ENCODE measurements at places on chromosomes 1 and 21.

DNA sequence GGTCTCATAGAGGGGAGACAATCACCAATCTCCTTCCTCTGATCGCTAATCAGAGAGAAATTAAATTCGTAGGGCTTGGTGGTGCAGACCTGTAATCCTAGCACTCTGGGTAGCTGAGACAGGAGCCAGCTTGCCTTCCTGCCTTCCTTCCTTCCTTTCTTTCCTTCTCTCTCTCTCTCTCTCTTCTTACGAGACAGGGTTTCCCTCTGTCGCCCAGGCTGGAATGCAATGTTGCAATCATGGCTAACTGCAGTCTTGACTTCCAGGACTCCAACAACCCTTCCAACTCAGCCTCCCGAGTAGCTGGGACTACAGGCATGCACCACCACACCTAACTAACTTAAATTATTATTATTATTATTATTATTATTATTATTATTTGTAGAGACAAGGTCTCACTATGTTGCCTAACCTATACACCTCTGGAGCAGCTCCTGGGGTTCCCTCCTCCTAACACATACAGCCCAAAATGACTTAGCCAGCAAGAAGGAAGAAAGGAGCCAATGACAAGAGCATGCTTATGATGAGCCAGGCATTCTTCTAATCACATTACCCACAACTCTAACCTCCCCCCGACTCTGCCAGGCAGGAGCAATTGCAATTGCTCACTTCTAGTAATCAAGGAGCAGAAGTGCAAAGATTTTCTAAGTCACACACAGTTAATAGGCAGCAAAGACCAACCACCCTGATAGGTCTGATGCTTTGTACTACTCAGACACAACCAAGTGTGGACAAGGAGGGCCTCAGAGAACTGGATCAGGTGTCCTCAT lies 105.4 kb upstream of the F3 start:
- DNase-seq, result no peak

DNA sequence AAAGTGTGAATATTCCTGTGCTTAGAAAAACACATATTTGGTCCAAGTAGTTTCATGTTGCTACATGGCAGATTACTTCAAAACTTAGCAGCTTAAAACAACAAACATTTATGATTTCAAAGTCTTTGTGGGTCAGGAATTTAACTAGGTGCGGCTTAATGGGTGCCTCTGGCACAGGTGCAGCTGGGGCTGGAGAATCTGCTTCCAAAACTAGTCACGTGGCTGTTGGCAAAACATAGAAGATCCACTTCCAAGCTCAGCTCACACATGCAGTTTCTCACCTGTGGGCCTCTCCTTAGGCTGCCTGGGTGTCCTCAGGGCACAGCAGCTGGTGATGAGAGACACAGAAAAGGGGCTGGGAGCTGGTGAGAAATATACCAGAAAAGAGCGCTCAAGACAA lies 263.4 kb downstream of the TTLL7 start:
- no peak for DNase-seq

DNA sequence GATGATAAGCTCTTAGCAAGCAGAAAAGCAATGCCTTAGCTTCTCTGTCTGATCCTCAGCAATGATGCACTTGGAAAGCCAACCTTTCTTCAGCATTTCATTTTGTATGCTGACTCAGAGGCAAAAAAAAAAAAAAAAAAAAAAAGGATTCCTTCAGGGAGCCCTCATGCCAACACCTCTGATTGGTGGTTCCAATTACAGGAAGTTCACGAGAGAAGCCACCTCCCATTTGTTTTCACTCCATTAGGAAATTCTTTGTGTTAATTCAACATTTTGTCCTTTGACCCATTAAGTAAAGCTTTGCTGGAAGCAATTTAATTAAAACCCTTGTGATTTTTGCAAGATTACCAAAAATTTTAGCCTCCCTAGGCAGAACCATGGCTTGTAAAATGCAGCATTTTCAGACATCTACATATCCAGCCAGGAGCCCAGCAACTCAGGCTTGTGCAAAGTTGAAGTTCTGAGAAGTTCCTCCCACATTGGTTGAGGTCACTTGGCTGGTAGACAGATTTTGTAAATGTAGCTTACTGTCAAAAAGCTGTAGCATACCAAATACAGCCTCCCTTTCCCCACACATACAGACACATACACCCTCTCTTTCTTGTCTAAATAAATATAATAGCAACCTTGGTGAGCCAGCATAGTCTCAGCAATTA lies 27.1 kb upstream of the VTCN1 start:
- no peak for DNase-seq

DNA sequence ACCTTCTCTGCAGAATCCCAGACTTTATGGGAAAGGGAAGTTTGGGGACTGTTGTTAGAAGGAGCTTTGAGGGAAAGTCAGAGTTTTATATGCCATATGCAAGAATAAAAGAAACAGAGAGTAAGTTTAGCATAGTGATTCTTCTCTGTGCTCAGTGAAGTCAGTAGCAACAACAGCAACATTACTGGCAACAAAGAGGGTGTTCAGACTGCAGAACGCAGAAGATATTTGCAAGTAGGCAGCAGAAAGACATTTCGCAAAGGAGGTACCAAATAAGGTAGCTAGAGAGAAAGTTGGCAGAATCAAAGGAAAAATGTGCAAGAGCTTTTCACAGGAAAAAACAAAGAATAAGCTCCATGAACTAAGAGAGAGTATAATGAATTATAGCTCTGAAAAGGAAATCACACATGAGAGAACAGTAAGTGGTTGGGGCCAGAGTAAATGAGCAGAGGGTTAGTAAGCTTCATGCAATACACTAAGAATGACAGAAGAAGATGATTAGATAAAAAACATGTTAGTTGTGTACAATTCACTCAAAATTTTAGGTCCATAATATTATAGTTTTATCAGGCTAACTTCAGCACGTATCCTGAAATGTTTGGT lies 98.1 kb downstream of the NEGR1 start:
- DNase-seq, result no peak

DNA sequence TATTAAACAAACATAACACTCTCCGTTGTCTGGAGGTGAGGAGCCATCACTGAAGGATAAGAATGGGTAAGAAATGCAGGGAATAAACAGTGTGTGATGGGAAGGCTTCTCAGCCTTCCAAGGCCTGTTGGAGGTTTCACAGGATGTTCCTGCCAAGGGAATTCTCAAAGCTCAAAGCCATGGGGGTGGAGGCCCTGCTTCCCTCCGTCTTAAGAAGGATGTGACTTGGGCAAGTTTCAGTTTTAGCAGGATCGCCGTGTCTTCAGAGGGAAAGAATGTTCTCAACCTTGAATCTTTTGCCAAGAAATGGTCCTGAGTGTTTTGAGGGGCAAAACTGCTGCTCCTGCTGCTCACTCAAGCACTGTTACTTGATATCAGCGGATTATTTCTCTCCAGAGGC lies 41.7 kb upstream of the IL20 start:
- no peak for DNase-seq

- DNase-seq, result no peak
These were observed 26.4 kb downstream of the KRTAP10-1 start for GRCh38 chr21:44513389-44514217.

DNA sequence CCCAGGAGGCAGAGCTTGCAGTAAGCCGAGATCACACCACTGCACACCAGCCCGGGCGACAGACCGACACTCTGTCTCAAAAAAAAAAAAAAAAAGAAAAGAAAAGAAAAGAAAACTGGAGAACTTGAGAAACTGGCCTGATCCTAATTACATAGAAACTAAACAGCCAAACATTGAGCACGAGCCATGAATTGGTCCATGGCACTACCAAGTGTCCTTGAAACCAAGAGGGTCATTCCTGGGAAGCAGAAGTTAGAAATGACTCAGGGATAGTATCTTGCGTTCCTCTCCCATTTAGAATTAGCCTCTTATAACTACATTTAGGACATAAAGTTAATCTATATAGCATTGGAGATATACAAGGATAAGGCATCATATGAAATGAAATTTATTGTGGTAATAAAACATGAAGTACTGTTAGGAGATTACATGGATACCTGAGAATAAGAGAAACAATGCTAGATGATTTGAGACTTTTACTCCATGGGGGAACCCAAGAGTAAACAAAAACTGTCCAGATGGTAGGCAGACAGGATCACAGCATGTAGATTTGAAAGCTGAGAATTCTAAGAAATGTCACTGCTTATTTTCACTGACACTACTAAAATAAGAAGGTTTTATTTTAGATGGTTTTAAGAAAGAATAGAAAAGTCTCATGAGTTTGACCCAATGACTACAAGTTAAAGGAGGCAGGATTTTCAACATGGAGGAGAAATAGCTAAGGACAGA lies 39.5 kb upstream of the CPLANE2 start:
- DNase-seq, result no peak

GRCh38 chr1:166975361-166976129 lies at the start of gene ILDR2:
ILDR2 (minus strand) TSS chr1:166975540; CDS start chr1:166975268, 272 bp downstream.
- peak; percentile 52 for DNase-seq

DNA sequence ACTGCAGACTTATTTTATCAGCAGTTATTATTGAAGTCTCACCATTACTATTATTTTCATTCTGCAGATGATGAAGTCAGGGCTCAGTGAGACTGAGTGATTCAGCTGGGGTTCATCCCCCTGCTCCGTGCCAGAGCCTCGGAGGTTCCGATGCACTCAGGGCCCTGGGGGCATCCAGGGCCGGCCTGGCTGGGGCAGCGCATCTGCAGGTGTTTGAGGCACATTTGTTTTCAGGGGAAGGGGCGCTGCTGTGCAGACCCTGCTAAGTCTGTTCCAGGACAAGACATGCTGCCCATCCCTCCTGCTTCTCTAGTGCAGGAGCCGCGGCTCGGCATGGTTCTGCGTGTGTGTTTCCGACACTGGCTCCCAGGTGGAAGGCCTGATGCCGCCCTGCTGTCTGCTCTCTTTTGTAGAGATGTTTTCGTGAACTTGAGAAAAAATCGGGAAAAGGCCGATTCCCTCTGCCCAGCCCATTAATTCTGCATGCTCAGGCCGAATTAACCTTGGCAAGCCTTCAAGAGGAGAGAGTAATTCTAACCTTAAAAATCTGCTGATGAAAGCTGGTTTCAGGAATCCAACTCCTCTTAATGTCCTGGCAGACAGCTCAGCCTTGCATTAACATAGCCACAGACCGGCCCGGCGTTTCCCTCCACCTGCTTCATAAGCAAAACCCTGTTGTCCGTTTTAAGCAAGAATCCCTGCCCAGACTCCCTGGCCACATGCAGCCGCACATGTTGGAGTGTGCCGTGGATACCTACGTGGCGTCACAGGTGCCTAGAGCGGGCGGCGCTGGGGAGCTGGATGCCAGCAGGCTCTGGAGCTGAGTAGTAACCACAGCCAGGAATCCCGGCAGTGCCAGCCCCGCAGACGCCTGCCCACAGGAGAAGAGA lies 316.0 kb upstream of the VAMP3 start:
- no peak for DNase-seq

DNA sequence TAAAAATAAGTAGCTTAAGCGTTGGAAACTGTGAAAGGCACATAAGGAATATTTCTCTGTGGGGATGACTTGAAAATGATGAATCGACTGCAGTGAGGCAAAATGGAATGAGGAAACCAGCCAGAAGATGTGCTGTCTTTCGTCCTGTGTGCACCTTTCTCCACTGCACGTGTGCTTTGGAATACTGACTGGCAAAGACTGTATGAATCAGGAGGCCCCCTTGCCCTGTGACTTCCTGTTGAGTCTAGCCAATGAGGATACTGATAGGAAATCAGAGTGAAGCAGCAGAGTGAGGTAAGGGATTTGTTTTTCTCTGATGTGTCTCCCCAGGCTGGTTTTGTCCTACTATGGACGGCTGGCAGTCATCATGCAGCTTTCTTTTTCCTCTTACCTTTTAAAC lies 118.2 kb upstream of the ADGRL4 start:
- no peak for DNase-seq

DNA sequence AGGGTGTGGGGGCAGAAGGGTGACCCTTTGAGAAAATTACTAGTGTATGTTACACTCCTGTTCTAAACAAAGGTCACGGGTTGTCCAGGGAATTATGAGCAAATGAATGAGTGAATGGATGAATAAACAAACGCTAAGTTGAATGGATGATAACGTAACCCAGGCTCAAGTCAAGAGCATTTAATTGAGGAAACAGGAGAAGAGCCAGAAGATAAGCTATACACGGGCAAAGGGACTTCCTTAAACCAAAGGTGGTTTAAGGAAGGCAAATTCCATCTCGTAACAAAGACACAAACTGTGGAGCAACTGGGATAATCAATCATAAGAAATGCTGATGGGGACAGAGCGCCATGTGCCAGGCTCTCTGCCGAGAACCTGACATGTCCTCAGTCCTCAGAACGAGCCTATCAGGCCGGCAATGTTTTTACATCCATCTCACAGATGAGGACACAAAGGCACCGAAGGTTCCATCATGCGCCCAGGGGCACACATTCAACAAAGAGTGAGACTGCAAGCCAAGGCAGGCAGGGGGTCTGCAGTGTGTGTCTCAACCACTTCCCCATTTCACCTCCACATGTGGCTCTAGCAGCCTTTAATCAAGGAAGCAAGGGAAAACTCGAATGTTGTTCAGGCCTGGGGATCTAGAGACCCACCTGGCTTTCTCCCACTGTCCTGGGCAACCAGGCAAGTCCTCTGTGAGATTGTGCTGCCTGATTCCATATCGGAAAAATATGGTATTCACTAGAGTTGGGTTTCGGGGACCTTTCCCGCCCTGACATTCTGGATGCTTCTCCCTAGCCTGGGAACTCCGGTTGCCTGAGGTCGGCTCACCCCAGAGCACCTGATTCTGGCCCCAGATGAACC lies 126.8 kb upstream of the EDN2 start:
- no peak for DNase-seq

DNA sequence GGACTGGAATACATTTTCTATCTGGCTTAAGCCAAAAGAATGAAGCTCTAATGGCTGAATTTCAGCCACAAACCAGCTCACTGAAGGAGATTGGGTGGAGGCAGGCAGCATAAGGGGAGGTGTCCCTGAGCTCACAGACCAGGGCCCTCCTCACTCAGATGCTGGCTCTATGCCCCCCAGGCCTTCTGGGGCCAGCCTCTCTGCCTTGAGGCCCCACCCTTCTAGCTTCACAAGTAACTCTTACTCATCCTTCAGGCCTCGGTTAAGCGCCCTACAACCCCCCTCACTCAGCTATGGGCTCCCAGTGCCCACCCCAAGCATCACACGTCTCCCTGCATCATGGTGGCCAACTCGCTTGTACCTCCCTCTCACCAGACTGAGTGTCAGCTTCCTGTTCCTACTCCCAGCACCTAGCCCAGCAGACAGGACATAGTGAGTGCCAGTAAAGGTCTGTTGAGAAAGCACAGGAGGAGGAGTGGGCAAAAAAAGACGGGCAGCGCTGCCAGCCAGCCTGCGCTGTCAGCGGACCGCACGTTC lies 40.8 kb upstream of the GPR157 start:
- DNase-seq, result no peak

DNA sequence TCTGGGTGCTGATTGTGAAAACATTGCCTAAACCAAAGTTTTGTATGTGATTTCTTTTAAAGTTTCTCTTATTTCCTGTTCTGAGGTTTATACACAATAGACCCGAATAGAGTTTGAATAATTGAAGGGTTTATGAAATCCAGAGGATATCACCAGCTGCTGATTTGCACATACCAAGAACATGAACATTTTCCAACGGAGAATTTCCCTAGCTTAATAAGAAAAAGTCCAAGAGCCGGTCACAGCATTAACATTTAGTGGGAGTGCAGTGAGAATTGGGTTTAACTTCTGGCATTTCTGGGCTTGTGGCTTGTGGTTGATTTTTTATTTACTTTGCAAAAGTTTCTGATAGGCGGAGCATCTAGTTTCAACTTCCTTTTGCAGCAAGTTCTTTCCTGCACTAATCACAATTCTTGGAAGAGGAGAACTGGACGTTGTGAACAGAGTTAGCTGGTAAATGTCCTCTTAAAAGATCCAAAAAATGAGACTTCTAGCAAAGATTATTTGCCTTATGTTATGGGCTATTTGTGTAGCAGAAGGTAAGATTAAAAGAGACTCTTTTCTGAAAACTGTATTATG lies at the start of gene CFH:
TSS of gene CFH (plus strand) at position 407 of the 579 bp plus-strand sequence. CDS start at position 482, 75 bp downstream.
- DNase-seq, result no peak

GRCh38 chr1:242754125-242754524 lies 229.6 kb upstream of the PLD5 start:
- DNase-seq, result no peak
